ENCODE measurements at places on chromosomes 7 and 10.

DNA sequence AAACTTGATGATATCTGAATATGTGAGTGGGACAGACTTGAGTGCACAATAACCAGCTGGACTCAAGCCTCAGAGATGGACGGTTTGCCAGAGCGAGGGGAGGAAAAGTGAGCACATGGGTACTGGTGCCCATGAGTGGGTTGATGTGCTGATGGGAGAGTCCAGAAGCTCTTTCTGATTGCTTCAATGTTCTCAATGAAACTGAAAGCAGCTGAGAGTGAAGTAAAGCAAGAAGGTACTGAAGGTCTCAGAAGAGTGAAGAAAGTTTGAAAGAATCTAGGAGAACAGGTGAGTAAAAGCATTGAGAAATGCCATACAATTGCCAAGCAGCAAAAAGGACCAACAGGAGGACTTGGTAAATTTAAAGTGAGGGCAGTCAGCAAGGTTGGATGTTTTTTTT, 28.6 kb downstream of the CTTNBP2 start:
- no peak for DNase-seq

DNA sequence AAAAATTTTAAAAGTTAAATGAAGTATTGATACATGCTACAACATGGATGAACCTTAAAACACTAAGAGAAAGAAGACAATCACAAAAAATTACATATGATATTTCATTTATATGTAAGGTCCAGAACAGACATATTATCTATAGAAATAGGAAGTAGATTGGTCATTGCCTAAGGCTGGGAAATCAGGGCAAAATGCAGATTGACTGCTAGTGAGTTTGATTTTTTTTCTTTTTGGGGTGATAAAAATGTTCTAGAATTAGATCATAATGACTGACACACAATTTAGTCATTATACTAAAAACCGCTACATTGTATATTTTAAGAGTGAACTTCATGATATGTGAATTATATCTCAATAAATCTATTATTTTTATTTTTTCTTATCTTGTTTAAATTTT, 88.3 kb downstream of the CPEB3 start:
- DNase-seq, result no peak

DNA sequence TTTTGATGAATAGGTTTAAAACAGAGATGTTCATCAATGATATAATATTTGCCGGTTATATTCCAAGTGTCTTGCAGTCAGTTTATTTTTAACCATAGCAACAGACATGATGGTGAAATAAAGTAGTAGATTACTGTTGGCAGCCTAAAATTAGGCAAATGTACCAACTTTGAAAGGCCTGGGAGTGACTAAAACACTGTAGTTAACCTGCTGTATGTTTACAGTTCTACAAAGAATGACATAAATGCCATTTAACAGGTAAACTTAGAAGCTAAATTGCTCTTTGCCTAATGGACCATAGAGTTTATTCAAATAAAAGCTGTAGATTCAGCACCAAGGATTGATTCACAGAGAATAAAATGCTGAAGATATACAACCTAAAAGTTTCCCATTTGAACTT, 64.1 kb downstream of the PHTF2 start:
- DNase-seq, result no peak

GRCh38 chr7:80128918-80129317, 5.7 kb upstream of the GNAI1 start:
- no peak for DNase-seq

DNA sequence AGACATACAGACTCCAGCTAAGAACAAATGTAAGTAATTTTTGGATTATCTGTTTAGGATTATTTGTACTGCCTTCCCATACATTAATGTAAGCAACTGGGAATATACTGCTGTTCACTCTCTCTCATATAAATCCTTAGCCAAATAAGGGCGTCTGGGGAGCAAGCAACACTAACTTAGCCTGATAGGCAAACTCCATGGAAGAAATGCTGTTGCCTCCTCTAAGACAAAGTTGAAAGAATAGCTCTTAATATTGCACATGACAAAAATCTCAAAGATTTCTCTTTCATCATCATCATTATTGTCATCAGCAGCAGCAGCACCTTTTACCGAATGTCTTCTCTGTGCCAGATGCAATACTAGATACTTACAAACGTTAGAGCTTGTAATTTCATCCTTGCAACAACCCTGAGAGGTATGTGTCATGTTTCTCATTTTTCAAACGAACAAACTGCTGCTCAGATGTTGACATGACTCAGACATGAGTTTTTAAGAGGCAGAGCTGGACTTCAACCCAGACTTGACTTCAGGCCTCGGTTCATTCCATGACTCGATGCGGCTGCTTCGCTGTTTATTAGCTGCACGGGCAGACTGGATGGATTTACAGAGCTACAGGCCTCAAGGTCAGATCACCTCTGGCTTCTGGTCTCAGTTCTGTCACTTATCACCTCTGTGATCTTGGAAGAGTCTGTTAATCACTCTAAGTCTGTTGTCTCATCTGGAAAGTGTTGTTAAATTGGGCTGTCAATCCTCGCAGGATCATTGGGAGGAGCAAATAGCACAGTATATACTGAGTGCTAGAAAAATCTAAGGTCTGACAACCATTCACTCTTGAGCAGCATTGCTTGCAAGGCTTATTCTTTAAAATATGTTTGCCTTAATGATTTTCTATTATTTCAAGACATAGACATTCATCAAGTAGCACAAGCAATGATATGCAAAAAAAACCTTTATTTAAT, 126.3 kb upstream of the CELF2 start:
- DNase-seq, result peak; percentile 26

DNA sequence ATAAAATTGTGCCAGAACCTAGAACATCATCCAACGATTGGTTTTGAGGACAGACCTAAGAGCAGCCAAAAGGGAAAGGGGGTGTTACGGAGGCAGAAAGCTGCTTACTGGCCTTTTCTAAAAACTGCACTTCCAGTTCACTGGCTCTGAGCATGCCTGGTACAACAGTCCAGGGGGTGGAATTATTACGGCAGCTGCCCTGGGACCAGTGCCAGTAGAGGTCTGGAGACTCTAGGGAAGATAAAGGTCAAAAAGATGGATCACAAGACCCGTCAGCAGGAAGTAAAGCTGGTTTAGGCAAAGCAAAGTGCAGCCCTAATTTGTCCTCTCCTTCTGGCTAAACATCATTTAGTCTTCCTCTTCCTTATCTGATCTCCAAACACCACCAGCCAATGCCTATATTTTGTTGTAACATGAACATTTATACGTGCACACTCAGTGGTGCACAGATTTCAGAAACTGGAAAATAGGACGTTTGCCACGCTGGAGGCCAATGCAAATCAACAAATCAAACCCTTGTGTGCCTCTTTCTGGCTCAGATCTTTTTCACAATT, 216.4 kb upstream of the DPP6 start:
- DNase-seq, result no peak

GRCh38 chr10:31204090-31204489, 114.9 kb upstream of the ZEB1 start:
- no peak for DNase-seq

- peak; percentile 21 for DNase-seq
Measured at GRCh38 chr7:4416396-4417056, 265.6 kb upstream of the FOXK1 start.

- no peak for DNase-seq
Measured at GRCh38 chr7:29485339-29486190, 78.1 kb upstream of the PRR15 start.

DNA sequence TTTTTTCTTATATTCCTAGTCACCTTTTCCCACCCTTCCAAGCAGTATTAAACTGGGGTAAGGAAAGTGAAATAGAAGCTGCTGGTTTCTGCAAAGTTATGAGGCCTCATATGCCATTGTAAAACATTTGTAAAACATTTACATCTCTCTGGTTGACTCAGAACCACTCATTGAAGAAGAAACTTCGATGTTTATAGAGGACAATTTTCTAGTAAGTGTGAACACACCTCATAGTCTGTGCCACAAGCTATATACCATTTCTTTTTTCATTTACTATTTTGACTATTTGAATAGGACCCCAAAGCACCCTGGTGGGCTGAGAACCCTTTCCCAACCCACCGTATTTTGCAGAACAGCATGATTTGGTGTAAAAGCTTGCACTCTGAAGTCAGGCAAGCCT, 12.9 kb upstream of the ITGB1 start:
- DNase-seq, result no peak

- no peak for DNase-seq
Measured at GRCh38 chr7:154306036-154306435, 253.8 kb downstream of the DPP6 start.

GRCh38 chr7:12690041-12690878, 2.8 kb downstream of the ARL4A start:
- no peak for DNase-seq

All from RWPE1 (cell line).